Epithelial cell of esophagus (primary cell): ENCODE measurements at places on chromosomes 12 and 14.

- DNase-seq: no peak
Measured at GRCh38 chr12:48017496-48017895, 13.2 kb upstream of the COL2A1 start.

- peak; percentile 36 for DNase-seq
Measured at GRCh38 chr12:26195641-26196420, 458 bp downstream of the SSPN start.

DNA sequence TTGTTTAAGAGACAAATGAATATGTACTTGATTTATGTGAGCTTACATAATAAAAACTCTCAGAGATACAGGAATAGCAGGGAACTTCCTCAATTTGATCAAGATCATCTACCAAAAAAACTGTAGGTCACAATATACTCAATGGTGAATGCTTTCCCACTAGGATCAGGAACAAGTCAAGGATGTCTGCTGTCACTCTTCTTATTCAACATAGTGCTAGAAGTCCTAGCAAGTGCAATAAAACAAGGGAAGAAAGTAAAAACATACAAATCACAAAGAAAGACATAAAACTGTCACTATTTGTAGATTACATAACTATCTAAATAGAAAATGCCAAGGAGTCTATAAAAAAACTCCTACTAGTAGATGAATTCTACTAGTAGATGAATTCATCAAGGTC lies 41.9 kb upstream of the PAWR start:
- DNase-seq: no peak

- DNase-seq: no peak
Measured at GRCh38 chr14:93005135-93005813, 82.3 kb downstream of the CHGA start.

DNA sequence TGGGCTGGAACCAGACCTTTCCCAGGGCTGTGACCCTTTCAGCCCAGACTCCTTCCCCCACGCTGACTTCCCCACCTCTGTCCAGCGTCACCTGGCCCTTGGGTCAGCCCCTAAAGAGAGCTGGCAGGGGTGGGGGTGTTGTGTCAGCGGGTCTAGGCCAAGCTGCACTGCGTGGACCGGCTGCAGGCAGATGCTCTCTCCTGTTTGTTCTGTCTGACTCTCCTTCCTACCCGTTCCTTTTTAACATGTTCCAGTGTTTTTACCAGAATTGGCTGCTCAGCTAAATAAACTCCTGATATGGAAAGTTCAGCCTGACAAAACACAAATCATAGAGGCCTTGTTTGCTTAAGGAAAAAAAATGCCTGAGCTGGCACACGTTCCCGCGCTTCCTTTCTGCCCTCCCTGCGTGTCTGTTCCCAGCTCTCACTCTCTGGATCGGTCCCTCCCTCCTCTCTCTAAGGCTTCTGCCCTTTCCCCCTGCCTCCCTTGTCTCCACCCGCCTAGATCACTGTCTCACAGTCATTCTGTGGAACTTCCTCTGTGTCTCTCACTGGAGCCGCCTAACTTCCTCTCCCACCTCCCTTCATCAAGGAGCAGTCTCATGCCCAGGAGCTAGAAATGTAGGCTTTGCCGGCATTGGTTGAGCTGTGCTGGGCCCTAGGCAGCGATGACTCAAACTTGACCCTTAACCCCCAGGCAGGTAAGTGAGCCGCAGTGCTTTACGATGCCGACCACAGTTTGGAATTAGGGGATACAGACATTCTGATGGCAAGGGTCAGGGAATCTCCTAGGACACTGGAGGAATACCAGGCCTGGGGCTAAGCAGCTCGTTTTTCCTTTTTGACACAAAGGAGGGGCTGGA lies 15.5 kb upstream of the MLXIP start:
- peak; percentile 92 for DNase-seq

DNA sequence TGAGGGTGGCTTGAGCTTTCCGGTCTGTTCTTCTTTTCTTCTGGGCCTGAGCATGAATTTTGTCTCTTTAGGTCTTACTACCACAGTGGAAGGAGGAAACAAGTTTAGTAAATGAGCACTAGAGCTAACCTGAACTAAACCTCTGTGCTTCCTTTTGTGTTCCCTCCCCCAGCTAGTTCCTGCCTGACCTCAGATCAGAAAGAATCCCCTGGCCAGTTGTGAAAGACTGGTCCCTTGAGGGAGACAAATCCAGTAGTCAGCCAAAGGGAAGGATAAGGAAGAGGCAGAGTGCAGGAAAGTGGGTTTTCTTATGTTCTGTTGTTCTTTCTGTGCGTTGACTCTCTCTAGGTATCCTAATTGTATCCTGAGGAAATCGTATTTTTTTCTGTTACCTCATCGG lies 17.5 kb downstream of the ZNF664 start:
- no peak for DNase-seq
